Naive thymus-derived CD8-positive, alpha-beta T cell (primary cell): ENCODE measurements at places on chromosomes 7 and 10. TPM values are rescaled to one million over a fixed set of nuclear protein-coding genes. Genes with fewer than 3 reads are reported as not detected.

Gene HERC4
- total RNA-seq, result 99.4 TPM

DNA sequence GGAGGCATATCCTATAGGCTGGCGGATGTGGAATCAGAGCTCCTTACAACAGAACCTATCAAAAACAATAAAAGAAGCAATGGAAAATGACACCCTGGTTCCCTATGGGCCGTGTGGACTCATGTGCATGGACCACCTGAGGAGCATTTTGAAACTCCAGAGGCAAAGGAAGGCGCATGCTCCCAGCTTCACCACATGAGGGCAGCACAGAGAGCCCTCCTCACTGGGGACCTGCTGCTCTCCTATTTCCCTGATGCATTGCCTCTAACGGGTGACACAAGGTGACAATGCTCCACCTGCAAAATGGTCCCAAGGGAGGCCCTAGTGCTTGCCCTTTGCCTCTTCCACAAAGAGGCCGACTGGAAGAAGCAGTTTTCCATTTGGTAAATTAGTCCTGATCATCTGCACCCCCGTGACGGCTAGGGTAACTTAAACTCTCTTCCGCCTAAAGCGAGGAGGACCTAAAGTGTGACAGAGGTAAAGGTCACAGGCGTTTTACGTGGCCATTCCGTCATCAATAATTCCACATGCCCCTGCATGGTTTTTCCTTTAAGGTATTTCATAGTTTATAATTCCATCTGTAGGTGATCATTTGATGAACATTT lies 67.7 kb downstream of the GPAM start:
- DNase-seq, result no peak

- no peak for DNase-seq
Observed at GRCh38 chr7:128206747-128207500, 34.2 kb upstream of the LEP start.

DNA sequence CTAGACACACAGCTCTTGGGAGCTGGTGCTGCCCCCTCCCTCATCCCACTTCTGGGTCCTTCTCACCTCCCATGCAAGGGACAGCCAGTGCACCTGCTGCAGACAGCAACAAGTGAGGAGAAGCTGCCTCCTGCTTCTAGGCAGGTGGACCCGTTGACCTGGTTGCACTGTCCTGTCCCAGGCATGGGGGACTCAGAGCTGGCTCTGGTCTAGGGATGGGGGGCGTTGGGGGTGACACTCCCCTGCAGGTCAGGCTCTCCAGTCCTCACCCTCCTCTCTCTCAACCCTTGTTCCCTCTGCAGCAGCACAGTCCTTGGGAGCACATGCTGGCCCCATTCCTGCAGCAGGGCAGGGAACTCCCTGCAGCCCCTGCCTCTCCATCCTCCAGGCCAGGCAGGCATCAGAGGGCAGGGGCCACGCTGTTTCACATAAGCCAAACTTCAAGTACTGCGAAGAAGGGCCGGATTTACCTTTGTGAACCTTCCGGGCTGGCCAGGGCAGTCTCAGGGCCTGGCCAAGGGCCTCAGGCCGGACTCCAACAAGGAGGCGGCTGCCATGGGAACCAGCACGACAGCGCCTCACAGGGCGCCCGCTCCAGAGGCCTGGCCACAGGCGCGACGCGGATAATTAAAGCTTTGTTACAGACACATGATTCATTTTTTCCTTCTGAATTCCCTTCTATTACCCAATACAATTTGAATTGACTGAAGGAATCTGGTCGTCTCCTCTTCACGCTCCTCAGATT lies 48.5 kb downstream of the RASGEF1A start:
- no peak for DNase-seq

Gene GATA3
- 23.5 TPM for total RNA-seq

DNA sequence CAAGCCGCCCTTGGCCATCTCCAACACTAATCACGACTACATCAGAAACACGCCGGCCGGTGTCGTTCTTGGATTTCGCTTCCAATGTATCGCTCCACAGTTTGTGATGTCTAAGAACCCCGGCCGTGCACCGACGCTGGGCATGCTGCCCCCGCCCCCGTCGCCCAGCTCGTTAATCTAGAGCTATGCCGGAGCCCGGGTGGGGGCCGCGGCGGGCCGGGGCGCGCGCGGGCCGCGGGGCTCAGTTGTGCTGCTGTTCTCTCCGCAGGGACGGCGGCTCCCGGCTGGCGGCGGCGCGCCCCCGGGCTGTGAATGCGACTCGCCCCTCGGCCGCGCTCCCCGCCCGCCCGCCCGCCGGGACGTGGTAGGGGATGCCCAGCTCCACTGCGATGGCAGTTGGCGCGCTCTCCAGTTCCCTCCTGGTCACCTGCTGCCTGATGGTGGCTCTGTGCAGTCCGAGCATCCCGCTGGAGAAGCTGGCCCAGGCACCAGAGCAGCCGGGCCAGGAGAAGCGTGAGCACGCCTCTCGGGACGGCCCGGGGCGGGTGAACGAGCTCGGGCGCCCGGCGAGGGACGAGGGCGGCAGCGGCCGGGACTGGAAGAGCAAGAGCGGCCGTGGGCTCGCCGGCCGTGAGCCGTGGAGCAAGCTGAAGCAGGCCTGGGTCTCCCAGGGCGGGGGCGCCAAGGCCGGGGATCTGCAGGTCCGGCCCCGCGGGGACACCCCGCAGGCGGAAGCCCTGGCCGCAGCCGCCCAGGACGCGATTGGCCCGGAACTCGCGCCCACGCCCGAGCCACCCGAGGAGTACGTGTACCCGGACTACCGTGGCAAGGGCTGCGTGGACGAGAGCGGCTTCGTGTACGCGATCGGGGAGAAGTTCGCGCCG lies 1.9 kb downstream of the VWC2 start:
- DNase-seq, result no peak
